ENCODE measurements at places on chromosomes 5 and 9. TPM values are rescaled to one million over a fixed set of nuclear protein-coding genes. Genes with fewer than 3 reads are reported as not detected.

DNA sequence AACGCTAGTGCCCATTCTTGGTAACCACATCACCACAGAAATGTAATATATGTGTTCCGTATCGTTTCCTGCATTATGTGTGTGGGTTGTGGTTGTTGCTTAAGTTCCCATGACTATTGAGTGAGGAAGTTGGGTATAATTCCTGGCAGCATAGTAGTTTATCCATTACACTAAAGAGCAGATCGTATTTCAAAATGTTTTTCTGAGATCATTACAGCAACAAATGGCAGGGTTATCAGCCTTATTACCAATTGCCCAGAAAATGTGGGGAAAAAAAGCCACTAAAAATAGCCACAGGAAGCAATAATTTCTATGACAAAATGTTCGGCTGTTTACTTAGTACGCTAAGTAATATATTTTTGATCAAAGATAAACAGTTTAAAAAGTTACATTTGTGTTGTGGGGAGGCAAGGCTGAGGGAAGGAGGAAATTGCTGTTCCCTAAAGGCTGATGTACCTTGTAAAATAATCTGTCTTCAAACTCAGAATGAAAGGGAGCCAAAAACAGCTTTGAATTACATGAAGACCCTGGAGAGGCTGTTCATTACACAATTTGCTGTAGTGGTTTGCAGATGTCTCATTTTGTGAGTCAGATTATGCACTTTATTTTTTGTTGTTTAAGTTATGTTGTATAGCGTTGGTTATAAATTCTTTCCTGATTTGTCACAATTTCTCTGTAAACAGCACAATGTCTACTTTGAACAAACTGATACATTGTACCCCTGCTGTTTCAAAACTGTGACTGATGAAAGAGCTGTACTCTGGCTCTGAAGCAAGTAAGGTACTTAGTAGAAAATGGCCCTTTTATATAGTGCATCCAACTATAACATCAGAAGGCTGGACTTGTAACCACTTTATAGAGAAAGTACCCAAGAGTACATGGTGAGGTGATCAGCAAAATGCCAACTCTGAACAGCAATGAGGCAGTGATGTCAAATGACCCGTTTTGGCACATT is 1028.5 kb downstream of the NR2F1-AS1 start:
- no peak for DNase-seq

- DNase-seq: no peak
Measured at GRCh38 chr5:154098465-154098864, 59.7 kb downstream of the MFAP3 start.

DNA sequence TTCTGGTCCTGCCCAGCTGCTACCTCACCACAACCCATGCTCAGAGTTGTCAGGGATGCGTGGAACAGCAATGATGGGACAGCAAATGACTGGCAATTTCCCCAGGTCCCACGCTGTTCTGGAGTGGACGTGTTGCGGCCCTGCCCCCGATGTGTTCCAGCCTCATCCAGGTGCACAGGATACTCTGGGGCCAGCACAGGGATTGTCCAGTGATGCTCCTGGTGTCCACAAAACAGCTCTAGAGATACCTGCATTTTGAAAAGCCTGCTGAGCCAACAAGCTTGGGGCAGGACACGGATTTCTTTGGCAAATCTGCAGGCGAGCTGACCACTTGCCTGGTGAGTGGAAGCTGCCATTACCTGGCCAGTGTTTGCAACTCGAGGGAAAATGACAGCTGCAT is 88.7 kb downstream of the ANKRD33B start:
- DNase-seq: no peak

GRCh38 chr5:138439477-138440158 is 761 bp downstream of the REEP2 start:
- DNase-seq: no peak

DNA sequence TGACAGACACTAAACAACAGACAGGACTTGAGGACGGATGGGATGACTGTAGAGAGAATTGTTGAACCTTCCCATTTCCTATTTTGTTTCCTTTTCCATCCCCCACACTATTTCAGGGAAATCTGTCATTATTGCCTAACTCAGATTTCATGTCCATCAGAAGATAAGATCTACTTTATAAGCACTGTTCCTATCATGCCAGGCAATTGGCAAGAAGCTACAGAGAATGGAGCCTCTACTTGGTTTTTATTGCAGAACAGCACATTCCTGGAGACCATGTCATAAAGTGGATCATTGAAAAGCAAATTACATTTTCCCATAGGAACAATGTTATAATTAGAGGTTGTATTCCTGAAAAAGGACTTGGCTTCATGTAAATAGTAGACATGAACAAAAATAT is 173.7 kb upstream of the KIF2A start:
- no peak for DNase-seq

DNA sequence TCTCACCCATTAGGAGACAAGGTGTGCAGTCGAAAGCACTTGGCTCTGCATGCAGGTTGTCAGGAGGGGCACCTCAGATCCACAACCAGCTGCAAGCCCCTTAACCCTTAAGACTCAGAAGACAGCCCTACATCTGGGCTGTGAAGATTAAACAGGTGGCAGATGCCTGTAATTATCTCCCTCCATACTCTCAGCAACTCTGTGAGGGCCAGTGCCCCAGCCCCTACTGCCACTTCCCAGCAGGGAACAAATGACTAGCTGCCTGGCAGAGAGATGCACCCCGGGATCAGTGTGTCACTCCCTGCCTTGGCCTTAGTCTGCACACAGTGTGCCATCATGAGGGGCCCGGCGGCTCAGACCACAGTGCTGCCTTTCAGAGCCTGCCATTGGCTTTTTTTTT is 42.0 kb downstream of the CRB2 start:
- no peak for DNase-seq

Gene SLC45A2
- 0.41 TPM for total RNA-seq

Data from frontal cortex (tissue), 4 donors.